ENCODE measurements at places on chromosomes 4 and X. TPM values are rescaled to one million over a fixed set of nuclear protein-coding genes. Genes with fewer than 3 reads are reported as not detected.

- DNase-seq = peak; percentile 3
Observed at GRCh38 chr4:23747281-23747735, 142.5 kb downstream of the PPARGC1A start.

The GYG2 gene
- 7.8 TPM for total RNA-seq

- DNase-seq = no peak
Observed at GRCh38 chr4:1462768-1463075, 56.5 kb upstream of the NKX1-1 start.

- no peak for DNase-seq
Observed at GRCh38 chr4:36255577-36255976, 11.3 kb upstream of the ARAP2 start.

The SSX3 gene
- total RNA-seq = not detected

DNA sequence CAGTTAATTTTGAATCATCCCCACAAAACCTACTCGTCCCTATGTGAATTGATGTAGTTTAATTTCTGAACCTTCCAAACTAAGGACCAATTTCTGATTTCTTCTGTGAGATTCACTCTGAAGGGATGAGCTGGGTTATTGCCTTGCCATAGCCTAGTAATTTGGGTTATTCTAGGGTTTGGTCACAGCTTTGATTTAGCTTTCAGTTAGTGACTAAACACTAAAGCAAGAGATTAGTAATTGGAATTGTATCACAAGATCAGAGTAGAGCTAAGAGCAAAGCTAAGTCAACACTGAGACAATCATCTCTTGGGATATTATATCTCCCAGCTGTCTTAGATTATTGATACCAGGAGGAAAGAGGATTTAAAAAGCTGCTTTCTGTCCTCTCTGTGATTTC is 588.0 kb downstream of the CCSER1 start:
- DNase-seq = no peak

DNA sequence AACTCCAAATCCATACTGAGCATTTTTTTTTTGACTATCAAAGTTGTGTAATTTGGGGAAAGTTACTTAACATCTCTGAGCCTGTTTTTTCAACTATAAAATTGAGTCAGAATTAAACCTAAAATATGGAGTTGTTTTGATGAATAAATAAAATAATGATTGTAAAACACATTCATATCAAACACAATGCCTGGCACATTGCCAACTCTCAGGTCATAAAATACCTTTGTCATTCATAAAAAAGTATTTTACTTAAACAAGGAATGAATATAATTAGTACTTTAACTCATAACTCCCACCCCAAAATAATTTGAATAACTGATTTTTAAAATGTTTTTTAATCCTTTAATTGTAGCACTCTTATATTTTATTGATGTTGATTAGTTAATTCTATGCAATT is 3.8 kb upstream of the GPR174 start:
- DNase-seq = no peak

The F9 gene
- total RNA-seq = not detected

GRCh38 chrX:8034058-8034457 is 106.8 kb upstream of the PNPLA4 start:
- DNase-seq = no peak

GRCh38 chr4:40281099-40281498 is 54.0 kb upstream of the CHRNA9 start:
- no peak for DNase-seq

DNA sequence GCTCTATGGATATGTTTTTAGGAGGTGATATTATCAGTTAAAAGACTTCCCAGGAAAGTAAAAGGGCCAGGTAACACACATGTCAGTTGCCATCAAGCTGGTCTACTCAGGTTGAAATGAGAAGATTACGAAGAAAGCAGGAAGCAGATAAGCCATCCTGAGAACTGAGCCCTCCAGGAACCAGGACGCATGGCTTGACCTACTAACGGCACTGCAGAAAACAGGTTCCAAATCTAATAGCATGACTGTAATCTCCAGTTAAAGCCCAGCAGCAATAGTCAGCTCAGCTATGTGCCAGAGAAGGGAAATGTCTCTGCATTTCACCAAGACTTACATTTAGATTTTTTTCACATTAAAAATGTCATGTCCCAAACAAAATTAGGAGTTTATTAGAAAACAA is 77.9 kb downstream of the APBB2 start:
- DNase-seq = no peak

The TREX2 gene
- total RNA-seq = not detected

The PDGFC gene
- total RNA-seq = 28.3 TPM

DNA sequence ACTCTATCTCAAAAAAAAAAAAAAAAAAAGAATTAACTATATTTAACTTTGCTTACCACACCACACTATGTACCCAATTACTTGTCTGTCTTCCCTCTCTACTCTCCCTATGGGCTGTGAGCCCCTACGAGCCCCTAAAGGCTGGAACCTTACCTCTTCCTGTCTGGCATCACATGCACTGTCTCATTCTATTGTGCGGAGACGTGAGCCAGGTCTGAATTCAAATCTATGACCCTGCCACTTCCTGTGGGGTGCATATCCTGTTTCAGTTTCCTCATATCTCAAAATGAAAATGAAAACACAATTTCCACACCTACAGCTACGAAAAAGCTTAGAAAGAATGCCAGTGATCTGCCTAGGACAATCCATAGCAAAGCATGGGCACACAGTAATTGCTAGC is 42.9 kb upstream of the HS3ST1 start:
- no peak for DNase-seq

DNA sequence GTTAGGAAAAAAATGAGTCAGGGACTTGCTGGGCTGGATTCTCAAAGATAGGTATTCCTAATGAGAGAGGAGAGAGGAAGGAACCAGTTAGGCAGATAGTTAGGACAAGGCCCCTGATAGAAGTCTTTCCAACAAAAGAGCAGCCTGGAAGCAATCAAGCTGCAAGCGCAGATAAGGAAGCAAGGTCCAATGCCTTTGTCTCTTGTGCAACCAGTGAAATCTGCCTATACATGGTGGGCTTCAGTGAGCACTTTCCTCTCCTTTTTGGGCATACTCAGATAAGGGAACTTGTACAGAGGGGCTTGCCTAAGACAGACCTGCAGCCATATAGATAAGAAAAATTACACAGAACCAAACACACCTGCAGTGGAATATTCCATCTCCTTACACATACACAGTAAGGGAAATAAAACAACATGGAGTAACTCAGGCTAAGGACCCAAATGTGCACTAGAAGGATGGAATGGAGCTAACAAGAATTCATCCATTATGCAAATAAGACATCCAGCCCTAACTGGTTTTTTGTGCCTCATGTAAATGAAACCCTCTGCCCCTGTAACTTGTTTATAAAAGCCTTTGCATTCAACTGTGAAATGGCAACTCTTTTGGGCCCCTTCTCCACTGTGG is 68.8 kb downstream of the PCDH18 start:
- no peak for DNase-seq

GRCh38 chrX:45191820-45192409 is 8.8 kb downstream of the DIPK2B start:
- peak; percentile 58 for DNase-seq

The EVC gene
- 21.0 TPM for total RNA-seq

DNA sequence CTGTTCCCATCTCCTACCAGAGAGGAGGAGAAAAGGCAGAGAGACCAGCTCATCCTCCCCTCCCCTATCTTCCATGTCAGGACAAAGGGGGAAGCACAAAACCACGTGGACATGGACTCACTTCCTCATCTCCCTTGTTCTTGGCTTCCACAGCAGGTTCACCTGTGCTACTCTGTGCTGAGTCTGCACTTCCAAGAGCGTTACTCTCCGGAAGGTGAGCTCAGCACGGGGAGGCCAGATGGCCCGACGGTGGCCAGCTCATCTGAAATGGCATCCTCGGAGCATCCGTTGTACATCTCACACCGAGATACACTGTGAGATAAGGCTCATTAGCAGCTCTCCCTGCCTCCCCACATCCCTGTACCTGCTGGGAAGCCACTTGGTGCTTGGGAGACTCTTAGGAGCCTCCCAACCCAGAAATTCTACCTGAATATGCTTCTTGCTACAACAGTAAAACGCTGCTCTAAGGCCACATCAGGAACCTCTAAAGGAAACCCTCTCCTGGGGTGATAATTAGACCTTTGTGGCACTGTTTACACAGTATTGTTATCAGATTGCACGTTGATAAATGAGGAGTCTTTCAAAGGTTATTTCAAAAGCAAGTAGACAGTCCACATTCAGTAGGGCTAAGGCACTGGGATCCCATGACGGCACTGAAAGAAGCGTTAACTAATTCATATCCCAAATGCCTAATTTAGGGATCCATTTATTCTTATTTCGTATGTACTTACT is 19.4 kb downstream of the LGI2 start:
- DNase-seq = peak; percentile 44

Measured in G401 (cell line).